CD4-positive, alpha-beta T cell treated with Interleukin-4 for 1 hour (primary cell): ENCODE measurements at places on chromosomes 16 and 17.

- no peak for DNase-seq
Observed at GRCh38 chr17:41907185-41907556, 11.6 kb downstream of the ACLY start.

GRCh38 chr17:2020721-2021120, 4.4 kb downstream of the RTN4RL1 start:
- DNase-seq = no peak

DNA sequence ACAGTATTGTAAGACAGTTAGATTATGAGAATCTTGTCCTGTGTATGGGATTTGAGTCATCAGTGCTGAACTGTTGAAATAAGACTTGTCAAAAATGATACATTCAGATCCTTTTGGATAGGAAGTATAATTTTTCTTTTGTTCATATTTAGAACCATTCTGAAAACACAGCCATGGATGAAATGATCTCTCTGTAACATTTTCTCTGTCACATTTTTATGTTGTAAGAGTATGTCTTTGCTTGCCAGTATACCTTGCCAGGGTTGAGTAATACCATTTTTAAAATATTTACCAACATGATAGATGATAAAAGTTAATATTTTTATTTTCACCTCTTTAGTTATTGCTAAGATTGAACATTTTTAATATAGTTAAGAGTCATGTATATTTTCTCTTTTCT, 45.0 kb downstream of the NSRP1 start:
- no peak for DNase-seq

DNA sequence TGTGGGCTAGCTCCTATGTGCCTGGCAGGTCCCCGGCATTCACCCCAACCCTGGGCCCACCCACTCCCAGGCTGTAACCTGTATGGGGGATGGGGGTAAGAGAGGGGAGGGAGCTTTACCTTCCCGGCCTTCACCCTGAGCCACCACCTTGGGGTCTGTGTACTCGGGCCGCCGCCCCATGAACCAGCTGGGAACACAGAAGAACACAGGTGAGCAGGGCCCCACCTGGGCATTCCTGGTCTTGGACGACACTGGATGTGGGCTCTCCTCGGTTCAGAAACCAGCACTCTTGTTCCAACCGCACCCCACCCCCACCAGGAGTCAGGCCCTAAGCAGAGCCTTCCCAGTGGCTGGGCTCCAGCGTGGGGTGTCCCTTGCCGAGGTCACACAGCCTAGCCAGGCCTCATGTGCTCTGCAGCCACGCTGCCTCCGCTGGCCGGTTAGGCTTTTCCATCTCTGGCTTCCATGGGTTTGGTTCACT, 18.8 kb downstream of the B9D1 start:
- DNase-seq = no peak

DNA sequence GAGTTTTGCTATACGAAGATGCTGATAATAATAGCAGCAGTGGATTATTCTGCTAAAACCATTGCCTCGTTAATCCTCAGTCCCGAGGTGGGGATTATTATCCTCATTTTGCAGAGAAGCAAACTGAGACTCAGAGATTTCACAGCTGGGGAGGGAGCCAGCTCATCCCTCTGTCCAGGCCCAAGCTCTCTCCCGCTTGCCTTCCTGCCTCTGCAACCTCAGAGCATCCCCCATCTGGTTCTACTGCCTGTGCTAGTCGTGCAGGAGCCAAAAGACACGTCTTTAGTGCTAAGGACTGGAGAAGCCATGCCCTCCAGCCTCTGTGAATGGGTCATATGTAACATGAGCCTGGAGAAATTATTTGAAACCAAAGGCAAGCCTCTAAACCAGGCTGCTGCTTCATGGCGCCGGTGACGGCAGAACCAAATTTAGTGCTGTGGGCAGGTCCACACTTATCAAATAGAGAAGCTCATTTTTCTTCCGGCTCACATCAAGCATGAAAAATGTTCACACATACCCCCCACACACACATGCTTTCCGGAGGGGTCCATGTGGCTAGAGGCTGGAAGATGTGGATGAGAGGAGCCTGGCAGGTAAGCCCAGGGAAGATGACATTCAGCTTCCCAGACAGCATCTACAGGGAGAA, 13.5 kb downstream of the MAPT start:
- no peak for DNase-seq

GRCh38 chr17:49990331-49990730, 4.7 kb downstream of the DLX3 start:
- no peak for DNase-seq

- no peak for DNase-seq
Observed at GRCh38 chr16:83494459-83494858, 313.3 kb upstream of the HSBP1 start.

DNA sequence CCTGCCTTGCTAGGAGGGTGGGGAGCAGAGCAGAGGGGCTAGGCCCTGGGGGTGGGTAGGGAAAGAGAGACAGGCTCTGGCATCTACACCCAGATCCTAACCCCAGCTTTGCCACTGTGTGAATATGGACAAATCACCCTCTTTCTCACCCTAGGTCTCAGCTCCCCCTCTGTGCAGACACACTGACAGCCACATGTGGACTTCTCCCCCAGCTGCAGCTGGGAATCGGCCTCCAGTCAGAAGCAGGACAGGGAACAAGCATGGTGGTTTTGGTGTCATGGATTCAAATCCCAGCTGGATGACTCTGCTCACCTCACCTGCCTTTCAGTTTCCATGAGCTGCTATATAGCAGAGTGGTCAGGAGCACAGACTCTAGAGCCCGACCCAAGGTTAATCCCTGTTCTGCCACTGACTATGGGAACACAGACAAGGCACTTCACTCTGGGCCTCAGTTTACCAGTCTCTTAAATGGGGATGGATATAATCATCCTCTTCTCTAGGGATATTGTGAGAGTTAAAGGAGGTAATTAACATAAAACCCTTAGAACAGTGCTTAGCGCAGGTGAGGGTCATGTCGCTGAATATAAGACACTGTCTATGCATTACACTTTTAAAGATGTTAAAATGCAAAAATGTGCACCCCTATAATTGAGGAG, 26.2 kb upstream of the MAP3K14 start:
- no peak for DNase-seq

GRCh38 chr17:43825567-43825966, 7.4 kb downstream of the MPP3 start:
- DNase-seq = no peak

- peak; percentile 59 for DNase-seq
Observed at GRCh38 chr17:77281122-77281903, 140.5 kb downstream of the SEC14L1 start.

GRCh38 chr17:31486351-31487062, 95.0 kb downstream of the RAB11FIP4 start:
- no peak for DNase-seq

DNA sequence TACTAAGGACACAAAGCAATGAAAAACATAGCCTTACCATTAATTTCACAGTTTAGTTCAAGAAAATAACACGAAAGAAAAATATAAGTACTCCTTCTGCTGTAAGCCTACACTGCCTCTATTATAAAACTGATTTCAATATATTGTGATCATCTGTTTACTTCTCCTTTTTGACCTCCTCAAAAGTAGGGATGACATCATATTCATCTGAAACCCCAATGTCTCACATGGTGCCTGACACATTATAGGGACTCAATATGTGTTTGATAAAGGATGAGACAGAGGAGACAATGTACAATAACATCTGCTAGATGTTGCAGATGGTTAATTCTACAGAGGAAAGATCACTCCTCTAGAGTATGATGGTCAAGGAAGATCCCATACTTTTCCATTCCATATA, 118.4 kb upstream of the NOG start:
- DNase-seq = no peak

DNA sequence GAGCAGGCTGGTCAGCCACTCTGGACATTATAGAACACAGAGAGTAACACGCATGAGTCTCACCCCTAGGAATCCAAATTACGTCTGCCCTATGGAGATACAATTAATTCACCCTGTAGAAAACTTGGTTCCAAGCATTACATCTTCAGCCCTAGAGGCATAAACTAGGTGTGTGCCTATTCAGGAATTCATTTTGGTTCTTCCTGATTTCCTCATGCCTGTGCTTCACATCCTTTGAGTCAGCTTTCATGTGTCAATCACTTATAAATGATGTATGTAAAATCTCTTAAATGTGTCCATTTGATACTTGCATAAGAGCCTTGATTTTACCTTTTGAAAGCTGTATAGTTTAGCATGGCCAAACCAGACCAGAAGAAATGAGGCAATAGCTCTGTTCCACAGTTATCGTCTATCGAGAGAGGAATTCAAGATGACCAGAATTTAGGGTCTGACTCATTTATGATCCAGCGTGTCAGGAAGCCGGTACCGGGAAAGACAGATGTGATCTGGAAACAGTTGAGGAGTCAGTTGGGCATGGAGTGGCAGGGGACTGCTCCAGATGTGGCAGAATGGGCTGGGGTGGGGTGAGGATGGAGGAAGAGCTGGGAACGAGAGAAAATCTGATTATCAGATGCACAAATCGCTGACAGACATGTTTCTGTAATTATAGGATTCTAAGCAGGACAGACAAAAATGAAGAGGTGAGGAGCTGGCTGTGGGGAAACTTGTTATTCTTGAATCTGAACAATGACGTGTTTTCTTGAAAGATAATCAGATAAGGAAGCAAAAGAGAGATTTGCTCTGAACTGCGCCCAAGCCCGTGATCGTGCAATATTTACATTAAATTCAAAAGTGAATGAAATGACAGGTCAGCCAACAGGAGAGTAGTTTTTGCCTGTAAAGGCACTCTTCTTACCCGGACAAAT, 76.7 kb downstream of the C16orf95 start:
- DNase-seq = no peak

- DNase-seq = no peak
Observed at GRCh38 chr16:88276591-88276990, 106.2 kb upstream of the ZNF469 start.

- peak; percentile 89 for DNase-seq
Observed at GRCh38 chr17:1294157-1294717, 14.8 kb downstream of the TRARG1 start.

DNA sequence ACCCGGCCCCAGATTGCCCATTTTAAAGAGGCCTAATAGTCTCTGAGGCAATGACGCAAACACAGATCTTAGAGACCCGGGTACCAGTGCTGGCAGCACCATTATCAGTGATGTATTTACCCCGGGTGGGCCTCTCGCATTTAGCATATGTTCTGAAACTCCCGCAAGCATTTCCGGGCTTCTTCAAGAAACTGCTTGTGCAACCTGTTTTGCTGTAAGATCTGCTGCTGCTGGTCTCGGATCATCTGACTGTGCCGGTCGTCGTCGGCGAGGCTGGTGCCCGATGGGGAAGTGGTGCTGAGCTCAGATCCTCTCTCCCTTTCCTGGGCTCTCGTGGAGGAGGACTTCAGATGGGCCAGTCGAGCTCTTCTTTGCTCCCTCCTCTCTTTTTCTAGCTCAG, 12.5 kb downstream of the CEP295NL start:
- peak; percentile 81 for DNase-seq

GRCh38 chr17:50394711-50395110, 2.6 kb downstream of the LRRC59 start:
- DNase-seq = no peak

DNA sequence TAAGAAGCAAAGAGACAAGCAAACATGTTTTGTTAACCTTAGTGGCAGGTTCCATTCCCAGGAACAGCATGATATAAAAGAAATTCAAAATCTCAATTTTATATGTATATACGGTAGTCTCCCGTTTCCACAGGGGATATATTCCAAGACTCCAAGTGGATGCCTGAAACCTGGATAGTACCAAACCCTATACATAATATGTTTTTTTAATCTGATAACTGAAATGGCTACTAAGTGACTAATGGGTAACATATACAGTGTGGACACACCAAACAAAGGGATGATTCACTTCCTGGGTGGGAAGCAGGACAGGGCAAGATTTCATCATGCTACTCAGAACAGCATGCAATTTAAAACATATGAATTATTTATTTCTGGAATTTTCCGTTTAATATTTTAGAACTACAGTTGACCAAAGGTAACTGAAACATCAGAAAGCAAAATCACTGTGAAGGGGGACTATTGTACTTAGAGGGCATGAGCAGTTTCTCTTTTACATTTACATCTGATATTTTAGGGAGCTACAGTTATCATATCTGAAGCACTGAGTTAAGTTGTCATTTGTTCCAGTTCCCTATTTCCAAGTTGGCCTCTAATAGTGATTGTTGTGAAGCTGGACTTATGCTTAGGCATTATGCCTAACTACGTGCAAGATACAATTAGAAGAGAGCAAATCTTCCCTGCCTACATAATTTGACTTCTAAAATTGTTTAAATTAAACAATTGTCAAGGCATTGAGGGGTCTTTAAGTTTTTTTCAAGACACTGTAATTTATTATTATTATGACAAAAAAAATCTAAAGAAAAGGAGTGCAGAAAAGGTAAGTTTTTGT, 34.1 kb upstream of the ABCA6 start:
- DNase-seq = no peak

GRCh38 chr16:66150698-66151482, 215.6 kb upstream of the CDH5 start:
- peak; percentile 10 for DNase-seq

- no peak for DNase-seq
Observed at GRCh38 chr16:86735727-86736126, 157.4 kb downstream of the FOXL1 start.

GRCh38 chr16:1097156-1097555, 1.1 kb upstream of the C1QTNF8 start:
- no peak for DNase-seq

DNA sequence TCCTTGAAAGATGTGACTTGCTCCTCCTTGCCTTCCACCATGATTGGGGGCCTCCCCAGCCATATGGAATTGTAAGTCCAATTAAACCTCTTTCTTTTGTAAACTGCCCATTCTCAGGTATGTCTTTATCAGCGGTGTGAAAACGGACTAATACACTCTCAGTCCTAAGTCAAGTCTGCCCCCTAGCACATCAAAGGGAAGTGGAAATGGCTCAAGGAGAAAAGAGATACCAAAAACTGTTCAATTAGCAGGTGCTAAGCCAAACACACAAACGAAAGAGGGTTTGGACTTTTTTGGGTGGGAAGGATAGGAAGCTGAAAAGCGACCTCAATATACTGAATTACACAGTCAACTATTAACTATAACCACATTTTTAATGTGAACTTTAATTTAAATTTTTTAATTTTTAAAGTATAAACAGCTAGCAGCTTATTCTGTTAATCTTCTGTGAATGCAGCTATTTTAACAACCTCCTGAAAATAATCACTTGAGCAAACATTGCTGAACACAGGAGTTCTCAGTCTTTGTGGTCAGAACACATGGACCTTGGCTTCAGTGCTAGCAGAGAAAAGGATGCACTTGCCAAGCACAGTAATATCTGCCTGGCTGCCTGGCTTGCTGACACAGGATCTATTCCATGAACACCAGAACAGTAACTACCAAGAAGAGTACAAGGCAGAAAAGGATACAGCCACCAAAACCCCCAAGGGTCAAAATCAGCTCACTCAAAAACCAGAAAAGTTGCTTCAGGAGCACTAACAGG, 10.9 kb downstream of the ZNF18 start:
- no peak for DNase-seq
